Cortex of kidney (tissue), 1 donor: ENCODE measurements at places on chromosomes 12 and 14.

- no peak for DNase-seq
These were observed 187.4 kb upstream of the NTF3 start for GRCh38 chr12:5244513-5244972.

GRCh38 chr12:2011643-2012607 is 7.7 kb upstream of the DCP1B start:
- no peak for DNase-seq

- no peak for DNase-seq
These were observed 354.4 kb downstream of the MED13L start for GRCh38 chr12:115922952-115923564.

- DNase-seq, result no peak
These were observed 39.1 kb upstream of the INF2 start for GRCh38 chr14:104650057-104650980.

GRCh38 chr12:106142591-106143261 is 4.0 kb upstream of the NUAK1 start:
- DNase-seq, result no peak

DNA sequence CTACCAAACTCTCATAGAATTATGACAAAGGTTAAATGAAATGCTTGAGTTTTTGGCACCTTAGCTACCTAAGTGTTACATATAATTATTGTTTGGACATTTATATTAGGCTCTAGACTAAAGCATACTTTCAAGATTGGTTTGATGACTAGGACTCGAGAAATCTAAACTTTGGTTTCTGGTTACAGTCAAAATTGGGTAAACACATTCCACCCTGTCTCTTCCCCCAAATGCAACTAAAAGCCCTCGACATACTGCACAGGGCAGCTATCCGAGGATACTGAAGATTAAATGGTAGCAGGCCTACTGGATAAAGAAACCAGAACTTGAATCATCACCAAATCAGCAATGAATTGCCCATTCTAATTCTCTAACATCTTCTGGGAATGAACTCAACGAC is 369.1 kb downstream of the PRKD1 start:
- no peak for DNase-seq

- no peak for DNase-seq
These were observed 20.8 kb downstream of the STX2 start for GRCh38 chr12:130818272-130818634.

GRCh38 chr14:60515511-60516289 is 6.8 kb downstream of the SIX6 start:
- no peak for DNase-seq

- DNase-seq, result no peak
These were observed 540.1 kb upstream of the MIS18BP1 start for GRCh38 chr14:45793081-45793480.

GRCh38 chr12:11601647-11602046 is 47.8 kb upstream of the ETV6 start:
- DNase-seq, result no peak

GRCh38 chr12:19576506-19577280 is 137.4 kb downstream of the AEBP2 start:
- DNase-seq, result no peak

- no peak for DNase-seq
These were observed 19.8 kb downstream of the KDM2B start for GRCh38 chr12:121561009-121561395.

- no peak for DNase-seq
These were observed 268.7 kb downstream of the ZFP36L1 start for GRCh38 chr14:68523989-68524725.

GRCh38 chr14:76929927-76930326 is 98.6 kb downstream of the IRF2BPL start:
- no peak for DNase-seq

DNA sequence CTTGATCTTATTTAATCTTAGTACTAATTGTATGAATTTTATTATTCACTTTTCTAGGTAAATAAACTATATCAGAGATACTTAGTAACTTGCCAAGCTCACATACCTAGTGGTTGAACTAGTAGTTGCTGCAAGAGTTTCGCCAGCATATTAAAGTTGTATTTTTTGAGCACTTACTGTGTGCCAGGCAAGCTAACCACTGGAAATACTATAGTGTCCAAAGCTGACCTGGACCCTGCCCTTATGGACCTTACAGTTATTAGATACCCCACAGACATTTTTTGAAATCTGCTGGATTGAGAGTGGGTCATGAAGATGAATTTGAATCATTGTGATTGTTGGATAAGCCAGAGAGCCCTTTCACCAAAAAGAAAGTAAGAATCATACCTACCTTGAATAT is 125.0 kb downstream of the RAD51B start:
- no peak for DNase-seq

DNA sequence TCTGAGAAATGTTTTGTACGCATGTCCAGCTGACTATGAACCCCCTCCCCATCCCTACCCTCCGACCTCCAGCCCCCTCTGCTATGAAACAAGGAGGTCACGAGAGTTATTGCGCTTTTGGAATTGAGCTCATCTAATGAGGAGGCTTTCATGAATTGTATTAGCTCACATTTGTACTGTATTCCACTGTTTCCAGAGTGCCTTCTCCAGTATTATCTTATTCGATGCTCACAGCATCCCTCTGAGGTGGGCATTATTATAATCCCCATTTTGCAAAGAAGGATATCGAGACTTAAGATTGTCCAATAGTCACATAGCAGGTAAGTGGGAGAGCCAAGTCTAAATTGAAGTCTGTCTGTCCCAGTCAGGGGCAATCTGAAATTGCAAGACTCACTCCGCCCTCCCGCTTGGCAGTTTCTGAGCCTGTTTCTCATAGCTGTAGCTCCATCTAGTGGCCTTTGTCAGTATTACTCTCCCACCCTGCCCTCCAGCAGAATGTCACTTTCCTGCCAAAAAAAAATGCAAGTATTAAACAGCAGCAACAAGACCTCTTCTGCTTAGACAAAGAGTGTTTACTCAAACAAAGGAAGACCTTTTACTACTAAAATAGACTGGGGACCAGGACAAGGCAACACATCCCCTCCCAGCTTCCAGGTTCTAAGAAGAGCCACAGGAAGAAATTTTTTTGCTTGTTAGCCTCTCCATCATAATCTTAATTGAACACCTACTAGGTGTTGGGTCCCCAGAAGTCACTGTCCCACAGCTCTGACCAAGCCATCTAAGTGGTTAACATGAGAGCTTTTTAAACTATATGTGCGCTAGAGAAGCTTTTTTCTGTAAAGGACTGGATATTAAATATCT is 48.6 kb upstream of the TMEM233 start:
- no peak for DNase-seq

GRCh38 chr14:101843665-101844064 is 82.2 kb downstream of the PPP2R5C start:
- DNase-seq, result no peak

- no peak for DNase-seq
These were observed 2.1 kb downstream of the TESC start for GRCh38 chr12:117097159-117097558.

DNA sequence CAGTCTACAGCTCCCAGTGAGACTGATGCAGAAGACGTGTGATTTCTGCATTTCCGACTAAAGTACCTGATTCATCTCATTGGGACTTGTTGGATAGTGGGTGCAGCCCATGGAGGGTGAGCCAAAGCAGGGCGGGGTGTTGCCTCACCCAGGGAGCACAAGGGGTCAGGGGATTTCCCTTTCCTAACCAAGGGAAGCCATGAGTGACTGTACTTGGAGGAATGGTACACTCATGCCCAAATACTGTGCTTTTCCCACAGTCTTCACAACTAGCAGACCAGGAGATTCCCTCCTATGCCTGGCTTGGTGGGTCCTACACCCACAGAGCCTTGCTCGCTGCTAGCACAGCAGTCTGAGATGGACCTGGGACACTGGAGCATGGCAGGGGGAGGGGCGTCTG is 21.0 kb upstream of the ABCC9 start:
- DNase-seq, result no peak

DNA sequence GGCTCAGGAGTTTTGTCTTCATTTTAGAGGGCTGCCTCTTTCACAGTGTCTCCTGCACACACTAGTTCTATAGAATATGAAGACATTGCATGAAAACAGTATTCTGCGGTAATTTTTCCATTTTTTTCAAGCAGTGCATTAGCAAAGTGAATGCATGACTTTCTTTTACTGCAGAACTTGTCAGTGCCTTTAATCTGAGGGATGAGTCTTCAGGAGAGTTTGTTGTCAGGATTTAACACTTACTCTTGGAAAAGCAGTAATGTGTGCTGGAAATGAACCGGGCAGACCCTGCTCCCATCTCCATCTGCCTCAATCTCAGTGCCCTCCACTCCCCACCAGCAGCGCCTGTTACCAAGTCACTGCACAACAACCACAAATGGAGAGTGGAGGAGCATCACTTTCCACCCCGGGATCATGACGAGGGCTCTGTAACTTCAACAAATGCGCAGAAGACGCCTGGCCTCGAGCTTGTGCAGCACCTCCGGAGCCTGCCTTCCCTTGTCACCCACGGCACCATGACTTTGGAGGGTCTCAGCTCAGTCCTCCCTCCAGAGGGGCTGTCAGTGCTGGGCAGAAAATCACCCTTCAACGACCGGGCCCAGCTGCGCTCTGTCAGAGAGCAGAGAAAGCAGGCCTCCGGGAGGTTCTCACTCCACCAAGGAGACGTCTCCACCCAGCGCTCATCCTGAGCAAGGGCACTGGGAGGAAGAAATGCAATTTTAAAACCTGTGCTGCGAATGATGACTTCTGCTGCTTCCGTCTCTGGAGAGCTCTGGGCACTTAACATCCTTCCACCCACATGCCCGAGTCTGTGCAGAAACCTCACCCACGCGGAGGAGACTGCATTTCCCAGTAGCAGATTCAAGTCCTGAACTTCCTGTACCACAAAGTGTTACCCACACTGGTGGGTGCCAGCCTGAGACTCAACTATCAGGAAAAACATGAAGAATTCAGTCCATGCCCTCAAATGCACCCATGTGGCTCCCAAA is 255.7 kb downstream of the ADGRD1 start:
- no peak for DNase-seq

DNA sequence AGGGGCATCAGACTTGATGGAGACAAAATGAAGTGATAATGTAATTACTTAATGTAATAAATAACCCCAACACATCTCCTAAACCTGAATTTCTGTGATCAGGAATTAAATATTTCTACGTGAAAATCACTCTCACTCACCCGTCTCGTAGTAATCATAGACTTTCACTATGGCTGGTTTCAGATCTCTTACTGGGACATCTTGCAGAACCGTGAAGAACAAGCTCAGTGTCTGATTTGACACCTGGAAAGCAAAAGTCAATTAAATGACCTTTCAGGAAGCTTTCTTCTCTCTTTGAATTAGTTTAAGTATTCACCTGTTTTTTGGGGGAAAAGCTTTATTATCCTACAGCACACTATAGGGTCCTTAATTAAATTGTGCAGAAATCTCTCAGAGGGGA is 47.1 kb downstream of the A2M start:
- no peak for DNase-seq

DNA sequence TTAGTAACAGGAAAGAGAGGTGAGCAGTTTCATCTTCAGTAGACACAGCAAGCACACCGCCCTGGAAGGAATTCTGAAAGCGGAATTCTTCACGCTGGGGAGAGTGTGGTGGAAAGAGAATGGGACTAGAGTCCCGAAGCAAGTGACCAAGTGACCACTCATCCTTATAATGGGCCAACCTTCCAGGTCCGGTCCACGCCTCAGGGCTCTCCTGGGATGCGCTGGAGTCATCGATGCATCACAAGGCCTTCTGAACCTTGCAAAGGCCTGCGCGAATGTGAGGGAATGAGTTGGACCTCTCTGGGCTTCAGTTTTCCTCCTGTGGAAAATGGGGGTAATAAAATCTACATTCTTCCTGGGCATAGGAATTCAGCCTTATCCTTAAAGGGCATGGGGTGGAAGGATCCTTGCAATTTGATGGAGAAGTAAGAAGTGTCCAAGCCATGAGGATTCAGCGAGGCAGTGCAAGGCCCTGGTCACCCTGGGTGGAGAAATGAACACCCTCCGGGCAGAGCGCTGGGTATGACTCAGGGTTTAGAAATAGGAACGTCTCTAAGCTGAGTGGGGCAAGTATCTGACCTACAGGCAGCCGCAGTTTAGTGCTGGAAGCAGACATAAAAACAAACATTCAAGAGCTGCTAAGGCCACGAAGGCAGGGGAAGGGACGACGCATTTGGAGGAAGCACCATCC is 97.7 kb downstream of the SETD3 start:
- no peak for DNase-seq

GRCh38 chr12:65615118-65615517 is 209.2 kb upstream of the HMGA2 start:
- DNase-seq, result no peak
